ENCODE measurements at places on chromosomes 6 and 20.
A peak's percentile ranks its signal among the peaks of the same experiment; 100 is the strongest.

DNA sequence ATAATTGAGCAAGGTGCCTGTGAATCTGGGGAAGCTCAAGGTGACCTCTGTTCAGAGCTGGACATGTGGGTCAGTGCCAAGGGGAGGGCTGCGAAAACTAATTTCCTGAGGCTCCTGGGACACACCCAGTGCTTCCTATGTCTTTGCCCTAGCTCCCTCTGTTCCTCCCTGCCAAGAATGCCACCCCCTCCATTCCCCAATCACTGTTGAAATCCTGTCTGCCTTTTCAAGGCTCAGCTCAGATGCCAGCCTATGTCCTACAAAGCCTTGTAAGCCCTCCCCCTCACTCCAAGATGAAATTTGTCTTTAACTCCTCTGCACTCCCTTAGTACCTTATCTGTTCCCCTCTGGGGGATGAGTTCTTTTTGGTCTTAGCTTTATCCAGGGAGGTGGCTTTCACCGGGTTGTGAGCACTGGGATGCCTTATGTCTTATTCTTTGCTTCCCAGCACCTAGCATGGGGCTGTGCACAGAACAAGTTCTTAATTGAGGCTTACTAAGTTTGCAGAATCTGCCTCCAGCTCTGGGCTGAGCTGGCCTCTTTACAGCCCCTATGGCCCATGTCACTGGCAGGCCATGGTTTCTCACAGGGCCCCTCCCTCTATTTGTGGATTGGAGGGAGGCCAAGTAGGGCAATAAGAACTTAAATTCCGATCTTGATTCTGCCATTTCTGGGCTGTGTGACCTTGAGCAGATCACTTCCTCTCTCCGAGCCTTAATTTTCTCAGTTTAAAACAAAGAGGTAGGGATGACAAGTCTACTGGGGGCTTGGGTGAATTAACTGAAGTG lies 51.5 kb upstream of the EPB41L1 start:
- DNase-seq = no peak

DNA sequence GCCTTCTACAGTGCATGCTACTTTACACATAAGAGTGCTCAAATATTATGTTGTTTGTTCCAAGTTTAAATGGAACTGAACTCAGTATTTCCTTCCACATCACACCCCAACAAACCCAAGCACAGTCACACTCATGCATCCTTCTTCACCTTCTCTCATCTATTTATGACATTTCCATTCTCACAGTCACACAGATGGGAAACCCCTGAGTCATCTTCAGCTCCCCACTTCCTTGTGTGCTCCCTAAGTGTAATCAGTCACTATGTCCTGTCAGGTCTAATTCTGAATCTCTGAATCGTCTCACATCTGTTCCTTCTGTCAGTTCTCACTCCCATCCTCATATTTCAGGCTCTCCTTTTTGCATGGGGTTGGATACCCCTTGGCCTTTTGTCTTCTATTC lies 96.0 kb downstream of the RIMS1 start:
- no peak for DNase-seq

DNA sequence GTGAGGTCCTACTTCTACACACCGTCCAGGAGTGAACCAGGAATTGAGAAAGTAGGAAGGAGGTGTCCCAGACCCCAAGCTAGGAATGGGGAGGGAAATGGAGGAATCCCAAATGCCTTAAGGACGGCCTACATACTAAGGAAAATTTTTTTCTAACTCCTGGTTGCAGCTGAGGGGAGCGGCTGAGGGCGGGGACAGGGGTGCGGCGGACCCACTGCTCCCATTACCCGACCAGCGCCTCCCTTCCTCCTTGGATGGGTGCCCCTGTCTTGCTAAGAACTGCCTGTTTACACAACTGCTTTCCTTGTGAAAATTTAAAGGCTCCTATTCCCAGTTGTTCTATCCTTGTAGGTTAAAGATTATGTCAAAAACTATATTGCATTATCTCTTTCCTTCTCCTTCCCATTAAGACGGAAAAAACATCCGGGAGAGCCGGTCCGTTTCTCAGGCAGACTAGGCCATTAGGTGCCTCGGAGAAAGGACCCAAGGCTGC lies 699 bp upstream of the HSPA1B start:
- peak; percentile 92 for DNase-seq

DNA sequence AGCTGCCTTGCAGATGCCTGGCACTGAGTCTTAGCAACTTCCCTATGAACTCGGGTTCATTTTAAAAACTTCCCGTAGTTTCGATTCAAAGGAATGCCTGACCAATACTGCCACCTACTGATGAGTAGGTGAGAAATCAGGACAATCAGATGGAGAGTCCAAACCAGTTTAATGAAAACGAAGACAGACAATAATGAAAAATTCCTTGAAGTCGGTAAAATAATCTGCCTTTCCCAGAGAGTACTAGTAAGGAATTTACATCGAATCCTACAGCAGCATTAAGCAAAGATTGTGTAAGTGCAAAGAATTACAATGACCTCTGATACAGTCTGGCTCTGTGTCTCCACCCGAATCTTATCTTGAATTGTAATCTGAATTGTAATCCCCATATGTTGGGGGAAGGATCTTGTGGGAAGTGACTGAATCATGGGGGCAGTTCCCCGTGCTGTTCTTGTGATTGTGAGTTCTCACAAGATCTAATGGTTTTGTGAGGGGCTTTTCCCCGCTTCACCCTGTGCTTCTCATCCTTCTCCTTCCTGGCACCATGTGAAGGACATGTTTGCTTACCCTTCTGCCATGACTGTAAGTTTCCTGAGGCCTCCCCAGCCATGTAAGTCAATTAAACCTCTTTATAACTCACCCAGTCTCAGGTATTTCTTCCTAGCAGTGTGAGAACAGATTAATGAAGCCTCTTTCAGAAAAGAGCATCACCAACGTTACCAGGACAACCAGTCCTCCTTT lies 134.4 kb downstream of the ARHGAP18 start:
- DNase-seq = peak; percentile 24

- no peak for DNase-seq
Measured at GRCh38 chr6:93164781-93165180, 254.6 kb downstream of the EPHA7 start.
